ENCODE measurements at places on chromosomes 7 and 10.

- no peak for DNase-seq
Observed at GRCh38 chr10:79321951-79322350, 25.3 kb upstream of the PPIF start.

DNA sequence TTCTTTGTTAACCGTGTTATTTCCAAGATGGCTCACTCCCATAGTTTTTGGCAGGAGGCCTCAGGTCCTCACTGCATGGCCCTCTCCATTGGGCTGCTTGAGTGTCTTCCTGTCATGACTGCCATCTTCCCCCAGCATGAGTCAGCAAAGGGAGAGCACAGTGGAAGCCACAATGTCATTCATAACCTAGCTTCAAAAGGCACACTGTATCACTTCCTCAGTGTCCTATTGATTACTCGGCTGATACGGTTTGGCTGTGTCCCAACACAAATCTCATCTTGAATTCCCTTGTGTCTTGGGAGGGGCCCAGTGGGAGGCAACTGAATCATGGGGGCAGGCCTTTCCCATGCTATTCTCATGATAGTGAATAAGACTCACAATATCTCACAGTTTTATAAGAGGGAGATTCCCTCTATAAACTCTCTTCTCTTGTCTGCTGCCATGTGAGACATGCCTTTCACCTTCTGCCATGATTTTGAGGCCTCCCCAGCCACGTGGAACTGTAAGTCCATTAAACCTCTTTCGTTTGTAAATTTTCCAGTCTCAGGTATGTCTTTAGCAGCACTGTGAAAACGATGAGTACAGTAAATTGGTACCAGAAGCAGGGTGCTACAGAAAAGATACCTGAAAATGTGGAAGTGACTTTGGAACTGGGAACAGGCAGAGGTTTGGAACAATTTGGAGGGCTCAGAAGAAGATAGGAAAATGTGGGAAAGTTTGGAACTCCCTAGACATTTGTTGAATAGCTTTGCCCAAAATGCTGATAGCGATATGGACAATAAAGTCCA, 106.5 kb downstream of the PRLHR start:
- DNase-seq = no peak

GRCh38 chr7:29190349-29191045, 4.1 kb upstream of the CHN2 start:
- no peak for DNase-seq

DNA sequence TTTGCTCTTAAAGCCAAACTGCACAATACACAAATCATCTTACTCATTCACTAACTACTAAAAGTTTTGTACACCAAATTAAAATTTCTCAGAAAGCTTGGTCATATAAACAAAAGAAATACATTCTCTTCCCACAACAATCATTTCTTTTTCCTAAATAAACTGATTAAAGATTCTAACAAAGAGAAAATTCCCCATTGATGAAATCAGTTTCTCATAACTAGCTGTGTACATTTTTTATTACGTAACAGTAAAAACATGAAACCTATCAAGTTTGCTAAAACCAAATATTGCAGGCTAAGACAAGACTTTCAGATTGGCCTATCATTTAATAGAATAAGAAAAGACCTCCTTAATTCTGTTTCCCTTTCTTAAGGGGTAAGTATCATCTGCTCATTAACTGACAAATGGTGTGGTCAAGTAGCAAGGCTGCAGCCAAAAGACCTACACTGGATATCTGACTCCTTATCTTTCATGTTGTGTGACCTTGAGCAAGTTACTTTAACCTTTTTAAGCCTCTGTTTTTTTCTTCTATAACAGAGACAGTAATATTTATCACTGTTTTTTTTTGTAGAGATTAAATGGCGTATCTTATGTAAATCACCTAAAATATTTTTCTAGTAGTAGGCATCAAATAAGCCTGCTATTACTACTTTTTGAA, 22.4 kb downstream of the NAMPT start:
- DNase-seq = no peak

GRCh38 chr10:76209135-76209534, 777.7 kb downstream of the LRMDA start:
- DNase-seq = peak; percentile 50

- no peak for DNase-seq
Observed at GRCh38 chr7:100901921-100902332, 6.2 kb upstream of the ACHE start.

- no peak for DNase-seq
Observed at GRCh38 chr7:120738816-120739215, 119.1 kb downstream of the TSPAN12 start.

GRCh38 chr10:125007436-125007835, 65.5 kb downstream of the ZRANB1 start:
- DNase-seq = no peak

GRCh38 chr7:134427896-134428295, 31.0 kb downstream of the AKR1B1 start:
- peak; percentile 21 for DNase-seq

GRCh38 chr7:6146666-6147065, 115.5 kb downstream of the ANKRD61 start:
- DNase-seq = no peak

GRCh38 chr10:47314416-47314970, 7.8 kb upstream of the GDF2 start:
- DNase-seq = no peak

DNA sequence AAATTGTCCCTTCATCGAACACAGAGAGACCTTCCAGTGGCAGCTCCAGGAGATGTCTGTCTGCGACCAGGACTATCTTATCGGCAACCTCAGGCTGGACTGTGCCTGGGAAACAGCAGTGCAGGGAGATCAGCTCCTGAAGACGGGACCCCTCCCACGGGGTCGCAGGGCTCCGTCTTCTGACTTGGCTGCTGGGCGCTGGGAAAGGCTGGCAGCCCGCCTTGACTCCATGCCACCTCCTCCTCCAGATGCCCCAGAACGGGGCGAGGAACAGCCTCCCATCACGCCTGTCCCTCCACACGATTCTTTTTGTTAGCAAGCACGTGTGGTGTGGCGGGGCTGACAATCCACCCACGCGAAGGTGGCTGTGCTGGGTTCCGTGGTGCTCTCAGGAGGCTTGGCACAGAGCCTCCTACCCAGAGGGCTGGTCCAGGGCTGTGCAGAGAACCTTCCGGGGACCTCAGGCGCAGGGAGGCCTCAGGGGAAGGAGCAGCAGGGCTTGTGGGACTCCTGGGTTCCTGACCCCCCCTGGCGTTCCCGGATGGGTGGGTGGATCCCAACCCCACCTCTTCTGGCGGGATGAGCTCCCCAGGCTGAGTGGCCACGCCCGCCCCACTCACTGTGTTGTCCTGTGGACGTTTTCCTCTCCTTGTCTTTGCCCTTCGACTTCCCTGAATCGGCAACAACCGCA, 47.6 kb upstream of the NKX6-2 start:
- no peak for DNase-seq

GRCh38 chr7:2728316-2729030, 40.5 kb downstream of the AMZ1 start:
- DNase-seq = no peak

DNA sequence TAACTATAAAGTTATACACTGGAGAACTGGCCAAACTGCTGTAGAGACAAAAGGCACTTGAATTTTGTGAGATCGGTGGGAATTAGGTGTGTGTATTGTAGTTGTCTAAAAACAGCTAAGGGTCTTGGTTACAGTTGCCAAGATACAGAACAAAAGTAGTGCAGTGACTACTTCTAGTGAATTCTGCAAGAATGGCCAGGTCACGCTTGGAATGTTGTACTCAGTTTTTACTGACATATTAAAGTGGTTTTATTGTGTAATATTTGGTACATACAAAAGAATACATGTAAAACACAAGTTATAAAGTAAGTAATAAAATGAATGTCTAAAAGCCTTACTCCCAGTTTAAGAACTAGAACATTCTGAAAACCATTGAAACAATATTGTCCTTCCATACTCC, 42.4 kb downstream of the PRPF18 start:
- DNase-seq = peak; percentile 43

- DNase-seq = no peak
Observed at GRCh38 chr7:48876087-48876486, 48.3 kb upstream of the CDC14C start.

Data from astrocyte of the spinal cord (primary cell).